CD14-positive monocyte (primary cell): ENCODE measurements at places on chromosomes 7 and 10. TPM values are rescaled to one million over a fixed set of nuclear protein-coding genes. Genes with fewer than 3 reads are reported as not detected.

VKORC1L1 gene
- 3.2 TPM for polyA plus RNA-seq

CCL24 gene
- polyA plus RNA-seq, result not detected

H2BK1 gene
- polyA plus RNA-seq, result not detected in 2 replicates

NXPH1 gene
- not detected for polyA plus RNA-seq

PTN gene
- polyA plus RNA-seq, result not detected in 2 replicates

CHRM2 gene
- not detected in 2 replicates for polyA plus RNA-seq

FRAT1 gene
- 17.0 TPM for polyA plus RNA-seq

PDE1C gene
- polyA plus RNA-seq, result not detected

UCMA gene
- polyA plus RNA-seq, result not detected

PLAC9 gene
- not detected for polyA plus RNA-seq

RET gene
- polyA plus RNA-seq, result 0.14 TPM

C10orf95 gene
- polyA plus RNA-seq, result 0.27 and 0.74 TPM in 2 replicates

LHFPL3 gene
- not detected for polyA plus RNA-seq

LIPK gene
- polyA plus RNA-seq, result not detected in 2 replicates

GRCh38 chr7:33143996-33144718 is 14.8 kb downstream of the BBS9 start:
- no peak for DNase-seq

- DNase-seq, result no peak
These were observed 500.1 kb downstream of the GATA3 start for GRCh38 chr10:8554574-8554973.

DNA sequence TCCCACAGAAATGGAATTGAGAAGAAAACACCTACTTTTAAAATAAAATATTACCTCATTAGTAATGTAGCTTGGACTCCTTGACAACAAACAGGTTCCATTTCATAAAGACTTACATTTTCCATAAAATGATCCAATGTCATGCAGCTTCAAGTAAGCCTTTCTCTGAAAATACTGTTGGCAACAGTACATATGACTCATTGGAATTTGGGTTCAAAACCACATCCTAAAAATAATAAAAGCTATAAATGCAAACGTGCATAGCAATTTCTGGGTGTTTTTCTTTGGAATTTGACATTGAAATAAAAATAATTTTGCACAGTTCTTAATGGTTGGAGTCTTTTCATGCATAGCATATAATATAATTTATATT is 47.9 kb downstream of the FHIP2A start:
- no peak for DNase-seq

GRCh38 chr7:113831556-113831955 is 87.3 kb downstream of the PPP1R3A start:
- no peak for DNase-seq

- no peak for DNase-seq
These were observed 1086.0 kb downstream of the SORCS3 start for GRCh38 chr10:105727131-105727530.

DNA sequence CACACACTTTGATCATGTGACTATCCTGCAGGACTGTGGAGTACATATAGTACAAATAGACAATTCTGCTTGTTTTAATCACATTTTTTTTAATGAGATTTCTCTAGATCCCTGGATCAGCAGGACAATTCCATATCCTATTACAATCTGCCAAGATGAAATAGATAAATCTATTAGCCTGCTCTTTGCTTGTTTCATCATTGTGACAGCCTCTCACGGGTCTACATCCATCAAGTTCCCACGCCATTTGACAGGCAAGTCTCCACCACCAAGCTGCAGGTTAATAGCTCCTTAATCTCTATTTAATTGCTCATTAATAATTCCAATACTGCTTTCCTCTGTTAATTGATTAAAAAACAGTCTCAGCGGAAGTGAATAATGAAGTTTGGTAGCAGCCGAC is 671.5 kb downstream of the CCSER2 start:
- no peak for DNase-seq

GRCh38 chr10:16953270-16953669 is 136.0 kb upstream of the RSU1 start:
- DNase-seq, result no peak

DNA sequence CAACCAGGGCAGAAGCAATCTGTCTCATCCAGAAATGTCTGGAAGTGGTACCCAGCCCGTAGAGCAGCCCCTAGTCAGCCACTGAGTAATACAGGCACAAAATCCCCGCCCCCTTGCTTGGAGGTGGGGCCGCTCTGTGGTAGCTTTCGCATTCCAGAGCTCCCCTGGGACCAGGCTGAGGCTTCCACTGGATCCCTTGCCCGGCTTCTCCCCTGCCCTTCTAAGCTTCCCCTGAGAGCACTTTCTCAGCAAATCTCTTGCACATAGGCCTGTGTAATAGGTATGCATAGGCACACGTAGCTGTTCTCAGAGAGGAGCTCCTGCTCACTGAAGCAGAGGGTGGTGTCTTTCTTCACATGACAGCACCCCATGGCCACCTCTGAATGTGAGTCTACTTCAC is 144.2 kb downstream of the BMS1 start:
- no peak for DNase-seq

DNA sequence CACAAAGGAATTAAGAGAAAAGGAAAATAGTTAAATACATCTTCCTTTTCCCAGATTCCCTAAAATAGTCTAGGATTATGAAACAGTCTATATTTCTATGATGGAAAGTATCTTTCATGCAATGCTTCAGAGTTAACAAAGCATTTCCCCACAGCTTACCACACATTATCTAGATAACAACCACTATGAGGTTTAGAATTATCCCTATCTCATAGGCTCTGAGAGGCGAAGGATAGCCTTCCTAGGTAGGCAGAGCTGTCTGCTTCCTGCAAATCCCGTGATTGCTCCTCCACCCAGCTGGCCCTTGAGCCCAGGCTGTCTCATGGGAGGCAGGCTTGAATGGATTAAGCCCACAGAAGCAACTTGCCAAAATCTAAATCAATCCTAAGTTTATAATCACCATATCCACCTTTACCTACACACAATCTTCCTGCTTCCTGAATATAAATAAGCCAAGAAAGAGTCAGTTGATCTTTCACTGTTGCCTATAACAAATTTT is 321.4 kb upstream of the AOAH start:
- DNase-seq, result peak; percentile 1

GRCh38 chr10:105875050-105875449 is 1234.0 kb downstream of the SORCS3 start:
- DNase-seq, result no peak

- no peak for DNase-seq
These were observed 96.0 kb downstream of the MTERF1 start for GRCh38 chr7:91784469-91784868.

DNA sequence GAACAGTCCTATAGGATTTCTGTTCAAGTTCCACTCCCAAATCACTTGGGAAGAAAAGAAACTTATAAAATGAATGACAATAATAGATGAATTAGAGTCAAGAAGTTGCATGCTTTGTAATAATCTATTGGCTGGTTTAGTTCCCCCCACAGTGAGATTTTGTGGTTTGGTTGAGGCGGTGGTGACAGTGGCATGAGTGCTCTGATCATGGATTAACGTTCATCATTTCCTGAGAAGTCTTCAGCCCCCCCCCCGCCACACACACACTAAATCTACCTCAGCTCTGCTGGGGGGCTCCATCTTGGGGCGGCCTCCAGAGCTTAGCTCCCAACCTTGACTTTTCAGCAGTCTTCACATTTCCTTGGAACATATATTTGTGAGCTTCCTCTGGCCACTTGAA is 121.7 kb downstream of the ABCA13 start:
- DNase-seq, result no peak

- no peak for DNase-seq
These were observed 891.1 kb upstream of the AUTS2 start for GRCh38 chr7:68707159-68707558.

DNA sequence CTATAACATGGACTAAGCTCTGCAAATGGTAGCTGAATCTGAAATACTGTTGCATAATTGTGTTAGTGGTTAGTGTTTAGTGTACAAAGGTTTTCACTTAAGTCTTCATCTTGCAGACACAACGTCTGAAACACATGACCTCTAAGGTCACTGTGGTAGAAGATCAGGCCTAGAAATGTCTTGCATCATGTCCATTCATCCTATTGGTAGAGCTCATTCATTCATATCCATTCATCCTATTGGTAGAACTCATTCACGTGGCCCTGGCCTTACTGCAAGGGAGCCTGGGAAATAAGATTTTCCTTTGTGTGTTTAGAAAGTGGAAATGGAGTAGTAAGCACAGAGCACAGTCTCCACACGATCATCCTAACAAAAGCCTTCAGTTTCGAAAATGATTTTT is 485.8 kb downstream of the PLXNA4 start:
- no peak for DNase-seq

DNA sequence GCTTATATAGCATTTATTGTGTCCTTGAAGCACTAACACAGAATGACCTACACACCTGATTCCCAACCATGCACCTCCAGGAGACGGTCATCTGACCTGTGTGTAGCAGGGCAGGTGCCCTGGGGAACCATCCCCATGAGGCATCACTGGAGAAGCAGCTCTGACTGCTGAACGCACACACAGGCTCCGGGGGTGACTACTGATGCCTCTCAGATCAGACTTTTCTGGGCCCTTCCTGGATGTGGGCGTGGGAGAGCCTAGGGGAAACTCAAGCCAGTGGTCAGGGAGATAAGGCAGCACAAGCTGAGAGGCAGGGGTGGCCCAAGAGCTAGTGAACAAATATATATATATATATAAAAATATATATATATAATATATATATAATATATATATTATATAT is 37.6 kb downstream of the CPXM2 start:
- DNase-seq, result no peak

DNA sequence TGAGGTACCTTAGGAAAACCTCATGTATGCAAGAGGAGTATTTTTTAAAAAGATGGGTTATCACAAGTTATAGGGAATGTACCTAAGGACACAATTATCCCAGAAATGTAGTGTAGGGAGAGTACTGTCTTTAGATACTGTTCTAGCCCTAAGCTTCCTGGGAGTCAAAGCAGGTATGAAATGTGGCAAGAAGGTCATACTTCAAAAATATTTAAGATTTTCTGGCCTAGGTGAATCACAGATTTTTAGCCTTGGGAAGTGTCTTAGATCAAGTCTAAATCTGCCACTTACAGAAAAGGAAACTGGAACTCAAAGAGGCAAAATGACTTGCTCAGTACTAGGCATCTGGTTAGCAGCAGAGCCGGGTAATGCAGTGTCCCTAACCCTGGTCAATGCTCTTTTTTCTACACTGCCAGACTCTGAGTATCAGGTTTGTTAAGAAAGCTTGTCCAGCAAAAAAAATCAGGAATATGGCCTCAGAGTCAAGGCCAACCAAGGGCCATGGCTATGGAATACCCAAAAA is 13.9 kb downstream of the PIK3AP1 start:
- no peak for DNase-seq

DNA sequence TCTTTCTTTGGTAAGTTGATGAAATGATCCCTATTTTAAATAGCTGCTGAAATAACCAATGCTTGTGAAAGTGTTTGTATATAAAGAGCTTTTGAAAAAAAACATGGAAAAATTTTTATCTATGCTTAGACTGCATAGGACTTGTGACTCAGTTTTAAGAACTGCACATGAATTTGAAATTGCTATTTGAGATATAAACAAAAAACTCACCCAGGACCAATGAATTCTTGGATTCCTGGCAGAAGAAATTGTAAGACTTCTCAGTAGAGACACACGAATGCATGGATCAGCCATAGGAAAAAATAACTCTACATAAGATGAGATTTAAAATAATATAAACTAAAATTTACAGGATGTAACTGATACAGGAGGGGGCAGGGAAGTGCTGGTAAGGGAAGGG is 278.8 kb upstream of the SORCS1 start:
- DNase-seq, result no peak

DNA sequence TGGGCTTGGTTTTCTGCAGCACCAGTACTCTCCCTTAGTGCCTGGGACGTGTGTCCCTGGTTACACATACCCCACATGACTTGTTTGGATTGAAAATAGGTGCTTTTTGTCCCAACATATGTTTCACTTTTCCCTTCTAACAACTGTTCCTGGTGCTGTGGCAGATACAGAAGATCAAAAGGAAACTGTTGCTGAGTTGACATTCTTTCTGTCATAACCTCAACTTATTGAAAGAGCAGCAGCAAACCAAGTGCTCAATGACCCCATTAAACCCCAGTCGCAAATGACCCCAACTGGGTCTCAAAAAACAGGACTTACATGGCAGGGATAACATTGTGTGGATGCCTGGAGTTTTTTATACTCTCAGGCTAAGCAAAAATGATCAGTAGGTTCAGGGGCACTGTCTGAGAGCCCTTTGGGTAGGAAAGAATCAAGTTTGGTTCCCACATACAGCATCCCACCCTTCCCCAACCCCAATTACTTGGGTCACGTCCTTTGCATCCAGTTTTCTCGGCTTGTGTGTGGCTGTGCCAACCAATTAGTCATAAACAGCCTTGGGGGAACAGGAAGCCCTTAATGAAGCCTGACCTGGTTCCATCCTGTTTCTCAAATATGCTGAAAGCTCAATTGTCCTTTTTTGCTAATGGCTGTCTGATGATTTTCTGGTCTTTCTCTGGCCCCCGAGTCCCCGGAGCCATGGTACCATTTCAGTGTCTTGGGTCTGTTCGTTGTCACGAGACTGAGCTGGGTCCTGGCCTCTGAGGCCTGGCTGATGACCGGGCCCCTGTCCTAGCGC is 4.9 kb downstream of the HKDC1 start:
- no peak for DNase-seq

DNA sequence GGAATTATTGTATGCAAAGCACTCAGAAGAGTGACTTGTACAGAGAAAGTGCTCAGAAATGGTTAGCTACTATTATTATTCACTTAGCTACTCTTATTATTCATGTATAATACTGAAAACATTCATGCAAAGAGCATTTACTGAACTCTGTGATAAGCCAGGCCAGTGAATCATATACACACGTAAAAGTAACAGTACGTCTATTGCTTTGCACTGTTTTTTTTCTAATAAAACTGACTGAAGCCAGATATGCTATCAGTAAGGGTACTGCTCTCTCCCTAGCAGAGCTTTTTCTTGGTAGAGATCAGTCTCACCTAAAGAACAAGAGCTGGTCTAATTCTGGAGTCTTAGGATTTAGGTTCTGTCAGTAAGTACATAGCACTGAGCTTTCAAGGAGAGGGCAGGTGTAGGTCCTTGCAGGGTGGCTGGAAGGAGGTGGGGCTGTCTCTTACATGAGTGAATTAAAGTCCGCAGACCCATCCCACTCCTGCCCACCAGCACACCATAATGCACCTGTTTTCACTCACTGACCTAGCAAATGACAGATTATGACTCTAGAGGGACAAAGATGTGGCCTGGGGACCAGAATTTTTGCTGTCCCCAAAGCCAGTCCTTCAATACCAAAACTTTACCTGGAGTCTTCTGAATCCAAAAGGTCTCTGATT is 145.9 kb downstream of the ARID5B start:
- DNase-seq, result no peak

DNA sequence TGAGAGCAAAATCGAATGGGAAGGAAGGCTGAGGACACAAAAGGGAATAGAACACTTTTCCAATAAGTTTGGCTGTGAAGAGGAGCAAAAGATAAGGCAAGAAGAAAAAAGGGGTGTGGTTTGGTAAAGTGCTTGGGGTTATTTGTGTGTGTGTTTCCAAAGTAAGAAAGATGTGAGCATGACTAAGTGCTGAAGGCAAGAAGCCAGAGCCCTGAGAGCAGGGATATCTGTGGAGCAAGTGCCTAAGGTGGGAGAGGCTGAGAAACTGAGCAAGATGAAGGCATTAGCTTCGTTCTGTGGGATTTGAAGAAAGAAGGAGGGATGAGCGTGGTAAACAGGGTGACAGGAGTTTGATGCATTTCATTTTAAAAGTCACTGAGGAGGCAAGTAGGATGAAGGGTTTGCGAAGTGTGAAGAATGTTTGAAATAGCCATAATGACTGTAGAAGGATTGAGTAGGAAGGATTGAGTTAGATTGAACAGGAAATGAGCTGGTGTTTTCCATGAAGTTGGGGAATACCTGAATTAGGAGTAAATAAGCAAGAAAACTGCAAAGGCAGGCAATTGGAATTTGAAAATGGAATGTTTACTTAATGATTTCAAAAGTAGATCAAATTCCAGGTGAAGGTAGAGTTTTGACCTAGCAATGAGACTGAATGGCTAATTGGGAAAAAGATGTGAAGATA is 19.9 kb upstream of the SP4 start:
- no peak for DNase-seq
